ENCODE measurements at places on chromosomes 2 and 18.

DNA sequence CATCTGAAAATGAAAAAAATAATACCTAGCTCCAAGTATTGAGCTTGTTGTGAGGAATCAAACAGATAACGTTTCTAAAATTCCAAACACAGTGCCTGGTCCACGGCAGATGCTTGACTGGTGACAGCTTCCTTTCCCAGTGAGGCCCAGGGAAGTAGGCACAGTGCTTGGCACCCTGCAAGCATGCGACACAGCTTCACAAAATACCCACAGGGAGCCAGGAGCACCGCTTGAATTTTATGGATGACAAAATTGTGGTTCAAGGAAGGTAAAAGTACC is 205.1 kb upstream of the TNP1 start:
- DNase-seq: no peak

GRCh38 chr2:159807183-159808031 is 9.4 kb upstream of the CD302 start:
- no peak for DNase-seq

GRCh38 chr18:63422864-63423304 is 608 bp upstream of the VPS4B start:
- DNase-seq: no peak

GRCh38 chr18:46338766-46339165 is 234.6 kb downstream of the HAUS1 start:
- DNase-seq: no peak

GRCh38 chr2:138086576-138086975 is 122.3 kb downstream of the HNMT start:
- DNase-seq: no peak
